ENCODE measurements at places on chromosomes 5 and 9. TPM values are rescaled to one million over a fixed set of nuclear protein-coding genes. Genes with fewer than 3 reads are reported as not detected.

GRCh38 chr5:102296178-102296817 lies at the start of gene SLCO4C1:
SLCO4C1 (minus strand) TSS chr5:102296284; CDS start chr5:102296262, 22 bp downstream.
- H3K27ac ChIP-seq: peak within 1 kb of the TSS; percentile 38
- H3K4me1 ChIP-seq: peaks cover 12% of the 10 kb centered on the region
- H3K36me3 ChIP-seq: no peaks in the 10 kb centered on the region

DNA sequence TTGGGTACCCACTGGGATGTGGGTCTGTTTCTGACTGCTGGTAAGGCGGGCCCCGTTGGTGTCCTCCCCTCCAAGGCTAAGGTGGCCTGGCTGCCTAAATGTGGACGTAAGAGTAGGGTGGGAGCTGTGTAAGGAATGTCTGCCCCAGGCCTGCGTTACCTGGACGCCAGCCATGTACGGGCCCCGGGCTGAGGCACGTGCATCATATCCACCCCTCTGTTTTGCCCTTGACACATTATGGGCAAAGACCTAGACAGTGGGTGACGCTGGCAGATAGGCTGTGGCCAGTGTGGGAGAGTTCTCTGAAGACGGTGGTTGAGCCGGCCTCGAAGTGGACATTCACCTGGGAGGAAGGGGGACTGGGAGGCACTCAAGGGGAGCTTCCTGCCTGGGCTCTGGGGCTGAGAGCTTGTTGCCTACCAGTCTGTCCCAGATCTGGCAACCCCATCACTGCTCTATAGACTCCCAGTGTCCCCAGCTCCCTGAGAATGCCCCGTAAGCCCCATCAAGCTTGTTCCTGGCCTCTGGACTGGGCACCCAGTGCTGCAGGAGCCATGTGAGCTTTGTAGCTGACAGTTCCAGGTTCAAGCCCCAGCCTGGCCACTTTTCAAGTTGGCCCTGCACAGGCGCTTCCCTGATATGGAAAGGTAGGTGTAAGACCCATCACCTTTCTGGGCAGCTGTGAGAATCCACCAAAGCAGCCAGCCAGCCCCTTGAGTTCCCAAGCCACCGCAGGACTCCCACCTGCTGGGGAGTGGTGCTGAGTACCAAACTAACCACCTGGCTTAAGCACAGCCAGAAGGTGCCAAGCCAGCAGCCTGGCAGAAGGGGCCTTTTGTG lies 3.2 kb upstream of the PRR7 start:
- H3K36me3 ChIP-seq: peaks cover 46% of the 10 kb centered on the region
- no peak overlapping the region for H3K27ac ChIP-seq
- H3K4me3 ChIP-seq: no peak overlapping the region
- H3K27me3 ChIP-seq: no peaks in the 10 kb centered on the region
- DNase-seq: no peak
- peaks cover 38% of the 10 kb centered on the region for H3K4me1 ChIP-seq

DNA sequence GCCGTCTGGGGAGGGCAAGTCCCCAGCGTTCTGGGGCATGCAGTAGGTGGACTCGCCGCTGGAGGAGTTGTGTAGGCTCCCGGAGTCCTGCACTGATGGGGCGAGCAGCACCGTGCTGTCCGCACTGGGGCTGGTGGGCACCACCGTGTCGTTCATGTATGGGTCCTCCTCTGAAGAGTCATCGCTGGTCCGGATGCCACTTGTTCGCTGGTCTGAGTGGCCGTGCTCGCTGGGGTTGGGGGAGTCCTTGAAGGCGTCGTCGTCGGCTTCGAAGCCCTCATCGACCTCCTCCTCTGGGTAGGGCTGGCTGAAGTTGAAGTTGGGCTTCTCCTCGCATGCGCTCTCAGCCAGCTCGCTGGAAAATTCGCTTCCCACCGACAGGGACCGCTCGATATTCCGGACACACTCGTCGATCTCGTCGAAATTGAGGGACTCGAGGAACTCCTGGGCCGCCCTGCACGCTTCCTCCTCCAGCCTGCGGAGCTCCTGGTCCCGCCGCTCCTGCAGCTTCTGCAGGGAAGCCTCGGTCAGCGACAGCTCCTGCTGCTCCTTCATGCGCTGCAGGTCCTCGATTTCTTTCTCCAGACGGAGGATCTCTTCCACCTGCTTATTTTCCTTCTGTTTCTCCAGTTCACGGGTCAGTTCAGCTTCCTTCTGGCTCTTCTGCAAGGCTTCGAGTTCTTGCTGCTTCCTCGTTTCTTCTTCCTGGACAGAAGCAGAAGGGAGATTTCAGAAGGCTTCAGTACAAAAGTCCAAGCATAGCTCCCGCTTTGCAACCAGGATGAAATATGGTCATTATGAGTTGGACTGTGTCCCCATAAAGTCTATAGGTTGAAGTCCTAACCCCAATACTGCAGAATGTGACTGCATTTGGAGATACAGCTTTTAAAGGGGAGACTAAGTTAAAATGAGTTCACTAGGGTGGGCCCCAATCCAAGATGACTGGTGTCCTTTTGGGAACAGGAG lies 84.6 kb upstream of the RETREG1 start:
- H3K27me3 ChIP-seq: no peaks in the 10 kb centered on the region
- no peak overlapping the region for H3K27ac ChIP-seq
- H3K4me1 ChIP-seq: no peaks in the 10 kb centered on the region
- no peak overlapping the region for H3K4me3 ChIP-seq

GRCh38 chr5:107322936-107323335 lies 347.8 kb downstream of the EFNA5 start:
- no peak overlapping the region for H3K27ac ChIP-seq
- no peaks in the 10 kb centered on the region for H3K4me1 ChIP-seq

DNA sequence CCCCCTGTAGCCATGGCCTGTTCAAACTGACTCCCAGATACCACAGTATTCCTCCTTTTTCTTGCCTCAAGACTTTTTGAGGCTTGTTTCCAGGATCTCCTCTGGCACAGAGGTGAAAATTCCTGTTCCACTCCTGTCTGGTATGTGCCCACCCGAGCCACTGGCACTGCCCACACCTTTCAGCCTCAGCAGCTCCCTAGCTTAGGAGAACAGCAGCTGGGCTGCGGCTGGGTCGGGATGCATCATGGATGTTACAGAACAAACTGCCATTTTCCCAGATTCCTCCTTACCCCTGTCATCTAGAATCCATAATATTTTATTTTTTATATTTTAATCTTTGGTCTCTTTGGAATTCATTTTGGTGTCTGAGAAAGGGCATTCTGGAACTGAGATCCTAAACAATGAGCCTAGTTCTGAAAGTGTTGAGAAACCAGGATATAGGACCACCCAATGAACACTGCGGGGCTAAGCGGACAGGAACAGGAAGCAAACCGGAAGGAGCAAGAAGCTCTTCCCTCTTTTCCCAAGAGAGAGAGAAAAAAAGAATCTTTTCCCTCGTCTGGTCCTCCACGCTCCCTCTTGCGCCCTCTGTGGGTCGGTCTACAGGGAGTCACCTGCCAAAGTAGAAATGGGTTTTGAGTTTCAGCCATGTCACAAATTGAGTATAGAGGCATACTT lies 12.5 kb downstream of the OR2S2 start:
- H3K27me3 ChIP-seq: peaks cover 13% of the 10 kb centered on the region
- H3K27ac ChIP-seq: no peak overlapping the region
- H3K4me1 ChIP-seq: peaks cover 3% of the 10 kb centered on the region

- H3K27me3 ChIP-seq: no peaks in the 10 kb centered on the region
- H3K27ac ChIP-seq: no peak overlapping the region
- H3K4me1 ChIP-seq: peaks cover 2% of the 10 kb centered on the region
- no peak overlapping the region for H3K4me3 ChIP-seq
- no peak for DNase-seq
- peaks cover 3% of the 10 kb centered on the region for H3K36me3 ChIP-seq
Observed at GRCh38 chr5:80414113-80414512, 6.2 kb downstream of the ZFYVE16 start.

DNA sequence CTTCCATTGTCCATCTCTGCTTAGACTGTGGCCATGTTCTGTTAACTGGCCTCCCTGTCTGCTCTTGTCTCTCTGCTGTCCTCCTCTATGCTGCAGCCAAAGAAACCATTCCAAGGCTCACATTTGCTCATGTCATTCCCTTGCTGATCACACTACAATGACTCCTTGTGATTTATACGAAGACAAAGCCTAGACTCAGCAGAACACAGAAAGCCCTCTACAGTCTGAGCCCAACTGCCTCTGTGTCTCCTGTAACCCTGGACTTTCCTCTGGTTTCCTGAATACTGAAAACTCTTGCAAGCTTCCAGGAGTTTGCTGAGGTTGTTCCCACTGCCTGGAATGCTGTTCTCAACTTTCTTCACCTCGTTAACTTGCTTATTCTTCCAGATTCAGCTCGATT lies 191.8 kb downstream of the TMEM38B start:
- no peak overlapping the region for H3K4me3 ChIP-seq
- no peak overlapping the region for H3K27ac ChIP-seq
- H3K4me1 ChIP-seq: no peaks in the 10 kb centered on the region
- no peaks in the 10 kb centered on the region for H3K36me3 ChIP-seq
- no peak for DNase-seq

DNA sequence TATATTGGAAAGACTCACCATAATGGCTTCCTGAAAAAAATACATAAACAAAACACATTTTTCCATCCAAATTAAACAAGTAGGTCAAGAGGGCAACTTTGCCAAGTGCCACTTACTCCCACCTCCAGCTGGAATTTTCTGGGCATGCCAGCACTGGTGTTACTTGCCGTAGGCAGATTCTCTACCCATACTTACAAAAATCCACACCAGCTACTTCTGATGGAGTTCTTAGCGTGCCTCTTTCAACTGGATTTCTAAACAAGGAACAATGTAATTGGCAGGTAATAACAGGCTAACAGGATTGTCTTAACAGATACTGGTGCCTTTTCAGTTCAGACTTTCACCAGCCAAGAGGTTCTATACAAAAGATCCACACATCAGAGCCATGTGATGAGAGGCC lies 301.4 kb downstream of the MLLT3 start:
- H3K27ac ChIP-seq: no peak overlapping the region
- H3K4me3 ChIP-seq: no peak overlapping the region
- H3K36me3 ChIP-seq: no peaks in the 10 kb centered on the region
- DNase-seq: no peak

GRCh38 chr9:12723409-12724028 lies 30.3 kb downstream of the TYRP1 start:
- no peak for DNase-seq
- no peaks in the 10 kb centered on the region for H3K36me3 ChIP-seq
- no peak overlapping the region for H3K4me3 ChIP-seq
- no peaks in the 10 kb centered on the region for H3K27me3 ChIP-seq
- no peaks in the 10 kb centered on the region for H3K4me1 ChIP-seq

GRCh38 chr5:61881821-61882487 lies 424.1 kb upstream of the KIF2A start:
- no peaks in the 10 kb centered on the region for H3K4me1 ChIP-seq
- no peak for DNase-seq
- no peaks in the 10 kb centered on the region for H3K27me3 ChIP-seq
- H3K27ac ChIP-seq: no peak overlapping the region
- no peak overlapping the region for H3K4me3 ChIP-seq

GRCh38 chr5:163252950-163253349 lies 184.4 kb upstream of the CCNG1 start:
- no peaks in the 10 kb centered on the region for H3K36me3 ChIP-seq
- no peak overlapping the region for H3K27ac ChIP-seq
- no peaks in the 10 kb centered on the region for H3K4me1 ChIP-seq
- DNase-seq: no peak

DNA sequence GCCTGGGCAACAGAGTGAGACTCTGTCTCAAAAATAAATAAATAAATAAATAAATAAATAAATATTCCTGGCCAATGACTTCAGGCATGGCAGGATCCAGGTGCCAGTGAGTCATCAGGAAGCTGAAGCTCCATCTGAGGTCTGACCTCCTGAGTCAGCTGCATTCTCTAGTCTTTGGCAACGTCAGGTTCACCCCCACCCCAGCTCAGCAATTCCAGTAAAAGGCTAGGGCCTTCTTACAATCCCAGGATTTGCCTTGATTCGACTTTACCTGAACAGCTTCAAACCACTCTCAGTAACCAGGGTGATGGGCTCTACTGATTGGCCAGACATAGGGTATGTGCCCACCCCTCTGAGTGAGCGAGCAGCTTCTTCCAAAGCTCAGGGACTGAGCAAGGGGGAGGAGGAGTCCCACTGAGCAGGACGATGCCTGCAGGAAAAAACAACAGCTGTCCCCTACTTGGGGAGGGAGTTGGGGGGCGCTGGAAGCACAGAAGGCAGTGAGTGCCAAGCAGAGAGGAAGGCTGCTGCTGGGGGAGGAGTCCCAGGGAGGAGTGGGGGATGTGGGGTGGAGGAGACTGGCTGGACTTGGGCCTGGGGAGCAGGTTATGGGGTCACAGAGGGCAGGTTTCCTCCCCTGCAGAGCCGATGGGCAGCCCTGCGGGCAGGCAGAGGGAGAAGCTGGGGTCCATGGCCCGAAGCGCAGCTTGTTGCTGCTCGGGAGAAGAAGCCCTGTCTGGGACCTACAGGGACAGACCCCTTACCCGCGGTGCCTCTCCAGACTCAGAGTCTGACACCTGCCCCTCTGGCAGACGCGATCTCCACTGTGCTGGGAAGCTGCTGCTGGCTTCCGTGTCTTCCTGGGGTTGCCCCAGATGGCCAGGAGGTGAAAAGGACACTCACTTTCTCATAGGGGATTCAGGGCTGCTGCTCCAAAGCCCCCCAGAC lies 25.9 kb upstream of the UNC5A start:
- H3K27ac ChIP-seq: no peak overlapping the region
- no peaks in the 10 kb centered on the region for H3K36me3 ChIP-seq
- H3K27me3 ChIP-seq: peaks cover 21% of the 10 kb centered on the region
- H3K4me1 ChIP-seq: no peaks in the 10 kb centered on the region
- H3K4me3 ChIP-seq: no peak overlapping the region
- no peak for DNase-seq

- no peak overlapping the region for H3K4me3 ChIP-seq
- H3K4me1 ChIP-seq: peaks cover 14% of the 10 kb centered on the region
- H3K36me3 ChIP-seq: no peaks in the 10 kb centered on the region
- no peaks in the 10 kb centered on the region for H3K27me3 ChIP-seq
- H3K27ac ChIP-seq: no peak overlapping the region
- DNase-seq: peak; percentile 15
Observed at GRCh38 chr5:143182901-143183820, 220.3 kb downstream of the NR3C1 start.

GRCh38 chr9:123081824-123082223 lies 48.4 kb downstream of the GPR21 start:
- peaks cover 43% of the 10 kb centered on the region for H3K36me3 ChIP-seq
- peaks cover 8% of the 10 kb centered on the region for H3K4me1 ChIP-seq
- H3K4me3 ChIP-seq: no peak overlapping the region
- H3K27ac ChIP-seq: no peak overlapping the region
- peak; percentile 67 for DNase-seq

ACTL7B gene
- polyA plus RNA-seq: 0.19 TPM

SOHLH1 gene
- not detected for polyA plus RNA-seq

TTC1 gene
- 11.8 TPM for polyA plus RNA-seq

SMARCA2 gene
- 78.1 TPM for polyA plus RNA-seq

ARID3C gene
- not detected for polyA plus RNA-seq
